ENCODE measurements at places on chromosomes 11 and 22. TPM values are rescaled to one million over a fixed set of nuclear protein-coding genes. Genes with fewer than 3 reads are reported as not detected.

DNA sequence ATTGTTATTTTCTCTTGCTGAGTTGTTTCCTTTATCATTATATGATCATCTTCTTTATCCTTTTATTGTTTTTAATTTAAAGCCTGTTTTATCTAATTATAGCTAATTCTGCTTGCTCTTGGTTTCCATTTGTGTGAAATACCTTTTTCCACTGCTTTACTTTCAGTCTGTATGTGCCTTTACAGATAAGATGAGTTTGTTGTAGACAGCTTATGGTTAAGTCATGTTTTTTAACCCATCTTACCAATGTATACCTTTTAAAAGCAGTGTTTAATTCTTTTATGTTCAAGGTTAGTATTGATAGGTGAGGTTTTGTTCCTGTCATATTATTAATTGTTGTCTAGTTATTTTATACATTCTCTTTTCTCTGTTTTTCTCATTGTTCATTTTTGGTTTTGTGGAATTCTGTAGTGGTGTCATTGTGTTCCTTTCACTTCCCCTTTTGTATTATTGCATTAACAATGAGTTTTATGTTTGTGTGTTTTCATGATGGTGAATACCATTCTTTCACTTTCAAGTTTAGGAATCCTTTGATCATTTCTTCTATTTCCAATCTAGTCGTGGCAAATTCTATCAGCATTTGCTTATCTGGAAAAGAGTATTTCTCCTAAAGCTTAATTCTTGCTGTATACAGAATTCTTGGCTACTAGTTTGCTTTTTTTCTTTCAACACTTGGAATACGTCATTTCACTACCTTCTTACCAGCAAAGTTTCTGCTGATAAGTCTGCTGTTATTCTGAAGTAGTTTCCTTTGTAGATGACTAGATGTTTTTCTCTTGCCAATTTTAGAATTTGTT, 21.8 kb downstream of the OR5AN1 start:
- no peak for DNase-seq

GRCh38 chr11:57392066-57392762, 1.8 kb upstream of the PRG2 start:
- DNase-seq, result no peak

DNA sequence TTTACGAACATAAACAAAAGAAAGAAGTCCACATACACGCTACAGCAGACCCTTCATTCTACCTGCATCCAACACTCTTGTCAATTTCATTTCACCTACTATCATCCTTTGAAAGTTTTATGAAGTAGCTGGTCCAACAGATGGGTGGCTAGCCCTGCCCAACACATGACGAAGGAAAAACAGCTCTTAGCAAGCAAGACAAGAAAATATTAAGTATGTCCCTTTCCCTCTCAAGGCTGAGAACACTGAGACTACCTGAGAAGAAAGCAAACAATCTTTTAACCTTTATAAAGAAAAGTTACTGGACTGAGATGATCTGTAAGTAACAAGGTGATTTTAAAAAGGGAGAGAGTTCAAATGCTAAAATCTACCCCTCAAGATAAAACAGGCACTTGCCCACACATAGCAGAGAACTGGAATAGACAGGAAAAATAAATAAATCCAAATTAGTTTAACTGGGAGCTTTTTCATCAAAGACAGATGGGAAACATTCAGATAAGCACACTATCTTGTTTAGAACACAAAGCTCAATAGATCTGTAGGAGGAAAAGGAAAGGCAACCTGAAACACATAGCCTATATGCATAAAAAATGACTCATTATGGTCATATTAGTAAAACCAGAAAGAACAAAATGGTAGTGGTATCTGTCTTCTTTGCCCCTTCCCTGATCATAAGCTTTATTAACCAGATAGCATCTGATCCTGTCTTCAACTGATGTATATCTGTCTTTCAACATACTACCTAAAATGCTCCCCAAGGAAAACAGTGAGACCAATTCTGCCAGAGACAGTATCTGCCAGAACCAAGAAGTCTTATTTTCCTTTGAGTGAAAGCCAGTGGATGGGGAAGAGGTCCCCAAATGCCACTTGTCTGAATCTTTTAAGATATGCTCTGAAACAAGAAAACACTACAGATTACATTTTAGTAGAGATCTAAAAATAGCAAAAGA, 104.3 kb downstream of the MRTFA start:
- DNase-seq, result no peak

- no peak for DNase-seq
Observed at GRCh38 chr11:14119357-14119756, 156.8 kb downstream of the SPON1 start.

- DNase-seq, result no peak
Observed at GRCh38 chr11:33377412-33378370, 120.5 kb downstream of the HIPK3 start.

- DNase-seq, result no peak
Observed at GRCh38 chr11:19766810-19767209, 54.2 kb downstream of the NAV2 start.

SMC1B gene
- 0.32 TPM for polyA plus RNA-seq

TRAPPC4 gene
- 115 TPM for polyA plus RNA-seq

SLN gene
- 0.80 TPM for polyA plus RNA-seq

KDM4D gene
- 2.0 TPM for polyA plus RNA-seq

SLC7A4 gene
- polyA plus RNA-seq, result 1.5 TPM

RASGRP2 gene
- 5.9 TPM for polyA plus RNA-seq

Measured in renal cortex interstitium (tissue), 15 donors.